D721Med (cell line): ENCODE measurements at places on chromosomes 5 and 9.

- no peak for DNase-seq
These were observed 761 bp downstream of the CCT5 start for GRCh38 chr5:10250806-10251276.

GRCh38 chr9:37033141-37033540 is 927 bp downstream of the PAX5 start:
- DNase-seq: no peak

- no peak for DNase-seq
These were observed 145.0 kb upstream of the TNC start for GRCh38 chr9:115262952-115263351.

DNA sequence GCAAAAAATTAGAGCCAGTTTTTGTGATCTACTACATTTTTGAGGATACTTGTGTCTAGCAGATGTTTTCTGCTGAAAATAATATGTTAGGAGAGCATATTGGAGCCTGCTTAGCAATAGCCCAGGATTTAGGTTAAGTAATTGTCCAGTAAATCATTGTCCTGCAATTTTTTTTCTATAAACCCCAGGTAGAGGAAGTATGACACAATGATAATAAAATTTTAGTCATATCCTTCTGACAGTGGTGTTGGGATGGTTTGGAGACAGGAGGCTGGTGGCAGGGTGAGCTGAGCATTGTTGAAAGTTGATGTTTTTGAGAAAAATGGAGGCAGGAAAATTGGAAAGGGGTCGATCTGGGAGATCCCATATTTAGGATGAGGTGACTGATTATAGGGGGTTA is 3.5 kb downstream of the SNCAIP start:
- DNase-seq: no peak

GRCh38 chr9:116767219-116767618 is 80.1 kb downstream of the TRIM32 start:
- no peak for DNase-seq

- DNase-seq: no peak
These were observed 1.3 kb upstream of the SLC44A1 start for GRCh38 chr9:105243015-105243686.

DNA sequence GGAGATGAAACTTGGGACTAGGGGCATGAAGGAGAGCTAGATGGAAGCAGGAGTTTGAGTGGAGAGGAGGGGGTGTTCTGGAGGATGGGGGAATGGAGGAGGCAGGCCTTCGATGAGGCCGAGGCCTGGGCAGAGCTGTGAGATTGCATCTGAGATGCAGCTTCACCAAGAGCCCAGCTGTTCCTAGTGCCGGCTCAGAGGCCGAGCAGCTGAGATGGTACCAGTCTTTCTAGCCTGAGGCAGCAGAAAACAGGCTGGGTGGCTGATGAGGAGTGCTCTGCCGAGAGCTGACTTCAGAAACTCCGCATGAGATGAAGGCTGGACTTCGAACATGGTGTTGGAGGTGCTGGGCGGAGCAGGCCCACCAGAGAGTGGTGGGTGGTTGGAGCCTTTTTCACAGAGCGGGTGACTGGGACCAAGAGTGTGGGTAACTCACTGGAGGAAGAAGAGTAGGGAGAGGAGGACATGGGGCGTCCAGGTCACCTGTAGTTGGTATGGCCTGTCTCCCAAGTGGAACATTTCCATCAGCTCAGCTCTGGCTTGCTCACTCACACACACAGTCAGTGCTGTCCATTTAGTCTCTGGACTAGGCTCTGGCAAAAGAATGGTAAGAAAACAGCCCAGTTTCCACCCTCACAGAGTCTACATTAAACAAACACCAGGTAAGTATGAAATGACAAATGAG is 54.7 kb downstream of the TMOD1 start:
- no peak for DNase-seq
